ENCODE measurements at places on chromosomes 12 and 14.

GRCh38 chr12:3753544-3754284, 805 bp upstream of the CRACR2A start:
- DNase-seq, result no peak

- DNase-seq, result no peak
These were observed 42.5 kb downstream of the CCDC88C start for GRCh38 chr14:91374879-91375702.

DNA sequence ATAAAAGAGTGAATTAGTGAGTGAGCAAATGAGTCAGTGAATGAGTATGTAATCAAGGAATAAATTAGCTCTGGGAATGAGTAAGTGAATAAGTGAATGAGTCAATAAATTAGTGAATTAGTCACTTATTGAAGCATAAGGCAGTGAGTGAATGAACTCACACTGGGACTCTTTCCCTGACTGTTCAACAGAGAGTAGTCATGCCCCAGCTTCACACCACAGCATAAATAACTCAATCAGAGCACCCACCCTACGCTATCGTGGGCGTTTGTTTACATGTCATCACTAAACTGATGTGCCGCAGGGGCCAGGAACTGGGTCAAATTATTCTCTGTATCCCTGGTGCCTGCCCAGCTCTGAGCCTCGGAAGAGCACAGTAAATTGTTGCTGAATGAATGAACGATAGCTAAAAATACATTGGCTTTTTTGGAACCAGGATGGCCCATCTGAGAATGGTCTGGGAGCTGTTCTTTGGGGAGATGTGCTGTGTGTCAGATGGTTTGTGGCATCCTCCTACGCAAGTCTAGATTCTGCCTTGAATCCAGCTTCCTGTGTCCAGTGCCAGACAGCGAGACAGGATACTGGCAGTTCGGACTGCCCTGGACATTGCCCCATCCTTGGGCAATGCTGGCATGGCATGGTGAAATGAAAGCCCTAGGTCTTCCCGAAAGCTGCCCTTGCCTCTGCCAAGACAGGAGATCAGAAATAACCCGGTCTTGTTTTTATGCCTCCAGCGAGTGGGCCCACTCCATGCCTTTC, 98.0 kb upstream of the RTL1 start:
- DNase-seq, result no peak

DNA sequence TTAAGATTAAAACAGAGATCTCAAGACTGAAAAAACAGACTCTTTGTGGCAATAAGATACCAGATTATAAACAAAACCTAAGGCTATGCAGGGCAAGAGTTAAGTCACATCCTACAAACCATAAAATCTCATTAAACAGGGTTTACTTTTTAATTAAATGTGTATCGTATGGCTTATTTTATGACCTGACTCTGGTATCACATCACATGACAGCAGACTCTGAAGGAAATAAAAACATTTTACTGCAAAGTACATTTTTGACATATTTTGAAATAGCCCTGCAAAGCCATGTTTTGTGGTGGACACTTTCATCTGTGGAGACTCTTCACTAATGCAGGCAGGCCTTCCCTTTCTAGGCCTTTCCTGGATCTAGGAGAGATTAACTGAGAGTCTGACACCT, 327.6 kb upstream of the CLEC14A start:
- DNase-seq, result no peak

- DNase-seq, result no peak
These were observed 25.1 kb upstream of the BATF start for GRCh38 chr14:75497191-75497590.

DNA sequence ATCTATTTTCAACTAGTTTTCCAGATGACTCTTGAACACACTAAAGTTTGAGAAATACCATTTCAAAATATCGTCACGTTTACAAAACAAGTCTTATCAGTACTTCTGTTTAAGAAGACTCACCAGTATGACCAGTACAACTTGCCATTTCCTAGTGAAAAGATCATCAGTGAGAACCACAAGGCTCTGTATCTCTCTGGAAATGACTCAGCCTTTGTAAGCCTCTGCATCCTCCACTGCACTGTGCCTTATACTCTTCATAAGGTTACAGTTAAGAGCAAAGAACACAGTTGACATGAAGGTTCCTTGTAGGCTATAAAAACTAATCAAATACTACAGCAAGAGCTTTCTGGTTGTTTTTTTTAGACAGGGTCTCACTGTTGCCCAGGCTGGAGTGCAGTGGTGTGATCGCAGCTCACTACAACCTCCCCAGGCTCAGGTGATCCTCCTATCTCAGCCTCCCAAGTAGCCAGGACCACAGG, 5.7 kb upstream of the VTI1B start:
- DNase-seq, result no peak

DNA sequence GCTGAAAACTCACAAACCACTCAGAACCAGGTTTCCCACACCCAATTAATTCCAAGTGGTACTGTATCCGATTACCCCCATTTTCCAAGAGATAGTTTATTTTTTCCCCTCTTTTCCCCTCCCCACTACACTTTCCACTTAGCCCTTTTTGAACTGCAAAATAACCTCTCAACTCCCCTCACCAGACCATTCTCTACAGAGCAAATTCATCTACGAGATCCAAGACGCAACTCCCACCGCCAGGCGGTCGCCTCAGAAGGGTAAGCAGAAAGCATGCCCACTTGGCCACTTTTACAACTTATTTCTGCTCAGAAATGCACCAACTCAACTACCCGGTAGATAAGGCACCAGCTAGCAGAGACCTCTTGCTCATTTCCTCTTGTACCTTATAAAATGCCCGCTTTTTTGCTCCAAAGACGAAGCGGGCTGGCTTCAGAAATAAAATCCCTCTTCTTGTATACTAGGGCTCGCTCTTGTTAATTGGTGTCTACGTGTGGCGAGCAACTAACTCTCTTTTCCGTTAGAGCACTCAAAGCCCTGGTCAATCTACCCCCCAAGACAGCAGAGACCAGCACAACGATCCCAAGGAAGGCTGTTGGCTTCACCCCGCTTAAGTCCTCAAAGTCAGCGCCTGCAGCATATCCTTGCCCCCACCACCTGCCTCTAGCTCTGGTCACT, 910 bp upstream of the SRP54 start:
- DNase-seq, result no peak

- no peak for DNase-seq
These were observed 4.5 kb downstream of the DHRS2 start for GRCh38 chr14:23640524-23641141.

Data from anterior cingulate cortex (tissue), 58 donors.